ENCODE measurements at places on chromosomes 7 and 10.

DNA sequence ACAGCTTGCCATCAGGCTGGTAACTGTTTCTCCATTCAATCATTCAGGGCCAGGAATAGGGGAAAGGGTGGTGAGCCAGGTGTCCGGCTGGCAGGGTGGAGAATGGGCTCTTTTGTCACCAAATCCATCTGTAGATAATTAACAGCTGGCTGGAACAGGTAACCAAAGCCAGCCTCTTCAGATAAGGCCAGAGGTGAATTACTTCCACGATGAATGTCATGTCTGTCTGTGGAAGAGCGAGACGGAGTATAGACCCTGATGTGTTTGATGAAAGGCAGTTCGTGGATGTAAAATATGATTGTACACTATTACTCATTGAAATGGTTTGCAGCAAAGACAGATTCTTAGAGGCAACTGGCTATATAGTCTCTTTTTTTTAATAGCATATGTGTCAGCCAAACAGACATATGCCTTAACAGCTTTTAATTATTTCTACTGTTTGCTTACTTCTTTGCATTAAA lies 149.8 kb downstream of the KLF6 start:
- no peak for DNase-seq

DNA sequence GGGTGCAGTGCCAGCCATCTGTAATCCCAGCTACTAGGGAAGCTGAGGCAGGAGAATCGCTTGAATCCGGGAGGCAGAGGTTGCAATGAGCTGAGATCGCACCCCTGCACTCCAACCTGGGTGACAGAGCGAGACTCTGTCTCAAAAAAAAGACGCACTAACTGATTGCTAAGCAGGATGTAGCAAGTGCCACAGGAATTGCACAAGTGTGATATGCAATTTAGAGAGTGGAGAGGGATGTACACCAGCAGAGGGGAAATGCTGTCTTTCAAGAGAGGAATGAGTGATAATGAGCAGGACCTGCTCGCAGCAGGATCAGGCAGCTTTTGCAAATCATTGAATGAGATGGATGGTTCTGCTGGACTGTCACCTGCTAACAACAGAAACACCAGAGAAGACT lies 13.3 kb upstream of the SLC16A12 start:
- DNase-seq, result no peak

DNA sequence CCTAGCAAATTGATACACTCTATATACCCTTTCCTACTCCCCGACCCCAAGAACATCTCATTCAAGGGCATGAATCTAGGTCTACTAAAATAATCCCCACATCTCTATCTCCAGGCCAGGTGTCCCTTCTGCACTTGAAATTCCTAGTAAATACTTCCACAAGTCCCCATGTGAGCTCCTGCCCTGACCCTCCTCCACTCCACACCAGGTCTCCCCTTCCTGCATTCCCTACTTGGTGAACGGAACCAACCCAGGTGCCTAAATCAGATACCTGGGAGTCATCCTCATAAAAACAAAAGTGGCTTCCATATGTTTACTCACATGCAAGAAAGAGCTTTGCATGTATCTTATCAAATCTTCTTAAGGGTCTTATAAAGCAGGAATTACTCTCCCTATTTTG lies 69.2 kb downstream of the COA1 start:
- DNase-seq, result no peak

DNA sequence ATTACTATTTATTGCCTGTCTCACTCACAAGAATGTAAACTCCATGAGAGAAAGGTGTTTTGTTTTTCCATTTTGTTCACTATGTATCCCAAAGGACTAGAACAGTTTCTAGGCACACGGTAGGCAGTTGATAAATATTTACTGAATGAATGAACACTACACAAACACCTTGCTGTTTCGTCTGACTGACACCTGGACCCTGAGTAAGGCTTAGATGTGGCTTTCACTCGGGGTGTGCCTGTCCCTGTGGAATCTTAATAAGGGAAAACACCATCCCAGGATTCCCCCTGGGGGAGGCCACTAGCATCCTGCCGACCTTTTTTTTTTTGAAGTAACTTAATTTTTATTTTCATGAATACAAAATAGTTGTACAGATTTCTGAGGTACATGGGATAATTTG lies 66.6 kb upstream of the STEAP1B start:
- DNase-seq, result no peak

DNA sequence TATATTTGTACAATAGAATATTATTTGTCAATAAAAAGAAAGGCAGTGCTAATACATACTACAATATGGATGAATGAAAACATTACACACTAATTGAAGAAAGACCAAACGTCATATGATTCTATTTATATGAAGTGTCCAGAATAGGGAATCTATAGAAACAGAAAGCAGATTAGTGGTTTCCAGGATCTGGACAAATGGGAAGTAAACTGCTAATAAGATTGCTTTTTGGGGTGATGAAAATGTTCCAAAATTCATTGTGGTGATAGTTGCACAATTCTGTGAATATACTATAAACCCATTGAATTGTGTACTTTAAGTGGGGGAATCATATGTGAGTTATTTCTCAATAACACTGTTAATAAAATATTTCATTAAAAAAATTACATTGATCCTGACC lies 78.2 kb upstream of the IFRD1 start:
- DNase-seq, result no peak

GRCh38 chr7:115879171-115879570 lies 151.4 kb downstream of the TFEC start:
- no peak for DNase-seq

GRCh38 chr7:33578881-33579672 lies 326.3 kb upstream of the BMPER start:
- no peak for DNase-seq

GRCh38 chr7:18515067-18515466 lies 19.5 kb downstream of the HDAC9 start:
- DNase-seq, result no peak

DNA sequence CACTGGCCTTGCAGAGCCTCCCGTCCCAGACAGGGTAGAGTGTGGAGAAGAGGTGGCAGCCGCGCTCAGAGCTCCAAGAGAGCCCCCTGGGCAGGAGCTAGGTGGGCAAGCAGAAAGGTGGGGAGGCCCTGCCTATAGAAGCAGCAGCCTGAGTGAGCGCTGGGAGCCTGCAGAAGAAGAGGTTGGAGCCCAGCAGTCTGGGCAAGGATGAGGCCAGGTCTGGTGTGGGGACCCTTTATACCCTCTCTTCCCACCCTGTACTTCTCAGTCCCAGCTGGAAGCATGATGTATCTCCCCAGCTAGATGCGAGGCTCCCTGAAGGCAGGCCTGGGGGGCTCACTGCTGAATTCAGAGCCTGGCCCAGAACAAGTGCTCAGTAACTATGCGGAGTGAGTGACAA lies 44.5 kb upstream of the ZMIZ1 start:
- no peak for DNase-seq
